Activated CD4-positive, alpha-beta memory T cell treated with anti-CD3 and anti-CD28 coated beads, Interleukin-2, amount 10 ng/mL, durations not matched to agents 7 days and 5 days (primary cell): ENCODE measurements at places on chromosomes 6 and 20. TPM values are rescaled to one million over a fixed set of nuclear protein-coding genes. Genes with fewer than 3 reads are reported as not detected.

The CENPW gene
- 54.6 TPM for total RNA-seq

The LZTS3 gene
- total RNA-seq, result 0.90 TPM

The TDRD6 gene
- not detected for total RNA-seq

The DEFB132 gene
- total RNA-seq, result not detected

The NKX2-2 gene
- not detected for total RNA-seq

The FABP7 gene
- not detected for total RNA-seq

The OR2H2 gene
- total RNA-seq, result not detected

The SEC63 gene
- 74.5 TPM for total RNA-seq

The LINC00237 gene
- total RNA-seq, result not detected

The SMPD2 gene
- 15.9 TPM for total RNA-seq

The MAN1A1 gene
- 22.0 TPM for total RNA-seq

The SCRT2 gene
- total RNA-seq, result not detected

The C20orf144 gene
- 0.33 TPM for total RNA-seq

The CFB gene
- total RNA-seq, result 0.60 TPM

The ARMH2 gene
- total RNA-seq, result 1.2 TPM

The NHLRC1 gene
- total RNA-seq, result 0.20 TPM

The B3GAT2 gene
- total RNA-seq, result 0.05 TPM

The ZNF391 gene
- total RNA-seq, result 1.6 TPM
